Stimulated activated CD8-positive, alpha-beta memory T cell treated with anti-CD3 and anti-CD28 coated beads, Interleukin-7, amount 100 ng/mL, for 4 hours (primary cell): ENCODE measurements at places on chromosomes 2 and 18.

- DNase-seq, result peak; percentile 2
Observed at GRCh38 chr18:8478166-8478967, 130.9 kb upstream of the RAB12 start.

- DNase-seq, result no peak
Observed at GRCh38 chr2:66582104-66582986, 147.4 kb downstream of the MEIS1 start.

DNA sequence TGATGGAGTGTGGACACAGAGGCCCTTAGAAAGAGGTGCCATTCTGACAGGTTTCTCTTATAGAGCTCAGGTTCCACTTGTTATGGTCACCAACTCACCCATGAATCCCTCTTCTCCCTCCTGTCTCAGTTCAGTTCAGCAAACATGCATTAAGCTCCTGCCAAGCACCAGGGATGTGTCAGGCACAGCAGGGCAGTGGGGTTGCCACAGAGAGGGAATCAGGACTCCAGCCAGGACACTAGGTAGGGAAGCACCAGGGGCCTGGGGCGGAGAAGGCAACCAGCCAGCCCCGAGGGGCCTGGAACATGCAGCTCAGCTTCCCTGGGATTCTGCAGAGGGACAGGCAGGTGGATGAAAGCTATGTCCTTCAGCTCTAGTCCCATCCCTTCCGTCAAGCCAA is 44.6 kb downstream of the TOGARAM2 start:
- no peak for DNase-seq

- no peak for DNase-seq
Observed at GRCh38 chr18:60090170-60090569, 190.4 kb downstream of the PMAIP1 start.

GRCh38 chr2:17717666-17718065 is 35.9 kb downstream of the SMC6 start:
- DNase-seq, result no peak

DNA sequence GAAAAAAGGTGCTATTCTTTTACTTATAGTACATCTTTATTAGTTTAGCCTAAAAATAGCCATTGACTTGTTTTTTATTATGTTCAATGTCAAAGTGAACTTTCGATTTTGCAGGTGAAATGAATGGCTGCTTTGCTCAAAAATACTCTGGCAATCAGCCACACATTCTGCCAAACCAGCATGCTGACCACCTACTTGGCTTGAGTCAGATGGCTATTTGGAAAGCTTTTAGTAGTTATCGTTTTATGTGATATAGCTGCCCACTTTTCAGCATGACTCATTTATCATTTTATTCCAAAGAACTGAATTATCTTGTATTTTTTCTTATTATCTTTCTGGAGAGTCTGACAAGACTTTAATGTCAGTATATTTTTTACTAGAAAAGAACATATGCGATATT is 1615.8 kb upstream of the TMEFF2 start:
- DNase-seq, result no peak

GRCh38 chr2:222261504-222261903 is 37.3 kb downstream of the PAX3 start:
- no peak for DNase-seq

DNA sequence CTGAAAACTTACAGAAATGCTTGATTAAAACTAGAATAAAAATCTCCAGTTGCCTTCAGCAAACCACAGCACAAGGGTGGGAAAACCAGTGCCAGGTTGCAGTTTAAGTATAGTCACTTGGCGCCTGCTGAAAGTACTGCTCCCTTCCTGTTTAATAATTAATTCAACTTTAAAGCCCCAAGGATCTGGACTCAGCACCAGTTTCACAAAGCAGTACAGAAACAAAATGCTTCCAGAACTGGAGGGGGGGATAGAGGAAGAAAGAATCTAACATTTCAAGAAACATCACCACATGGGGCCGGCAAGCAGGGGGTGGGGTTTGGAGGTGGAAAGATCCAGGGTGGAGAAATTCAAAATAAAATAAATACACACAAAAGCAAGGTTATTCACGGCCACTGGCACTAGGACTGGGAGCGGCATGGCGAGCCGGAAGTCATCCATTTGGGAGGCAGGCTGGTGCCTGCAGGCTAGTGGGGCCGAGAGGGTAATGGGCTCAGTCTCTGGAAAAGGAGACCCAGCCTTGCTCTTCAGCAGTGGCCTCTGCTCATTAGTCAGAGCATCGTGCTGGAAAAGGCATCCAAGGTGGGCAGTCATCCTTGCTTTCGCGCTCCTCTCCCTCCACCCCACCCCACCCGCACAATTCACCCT is 85.8 kb downstream of the POU3F3 start:
- no peak for DNase-seq

- peak; percentile 23 for DNase-seq
Observed at GRCh38 chr2:71157124-71157793, 26.8 kb downstream of the MPHOSPH10 start.

DNA sequence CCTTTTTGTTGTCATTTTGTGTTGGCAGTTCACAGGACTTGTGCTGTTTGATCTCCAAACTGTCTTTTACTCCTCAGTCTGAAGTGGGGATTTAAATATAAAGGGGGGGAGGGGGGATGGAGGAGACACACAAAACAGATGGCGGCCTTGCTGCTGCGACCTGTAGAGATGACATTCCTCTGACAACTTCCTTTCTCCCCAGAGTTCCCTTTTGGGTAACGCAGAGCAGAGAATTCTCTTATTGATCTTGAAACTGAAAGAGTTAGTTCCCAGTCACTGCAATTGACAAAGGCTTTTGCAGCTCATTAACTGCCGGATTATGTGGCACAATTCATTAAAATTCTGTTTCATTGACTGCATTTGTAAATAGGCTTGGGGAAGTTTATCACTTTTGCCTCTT is 279.3 kb downstream of the TSN start:
- no peak for DNase-seq

DNA sequence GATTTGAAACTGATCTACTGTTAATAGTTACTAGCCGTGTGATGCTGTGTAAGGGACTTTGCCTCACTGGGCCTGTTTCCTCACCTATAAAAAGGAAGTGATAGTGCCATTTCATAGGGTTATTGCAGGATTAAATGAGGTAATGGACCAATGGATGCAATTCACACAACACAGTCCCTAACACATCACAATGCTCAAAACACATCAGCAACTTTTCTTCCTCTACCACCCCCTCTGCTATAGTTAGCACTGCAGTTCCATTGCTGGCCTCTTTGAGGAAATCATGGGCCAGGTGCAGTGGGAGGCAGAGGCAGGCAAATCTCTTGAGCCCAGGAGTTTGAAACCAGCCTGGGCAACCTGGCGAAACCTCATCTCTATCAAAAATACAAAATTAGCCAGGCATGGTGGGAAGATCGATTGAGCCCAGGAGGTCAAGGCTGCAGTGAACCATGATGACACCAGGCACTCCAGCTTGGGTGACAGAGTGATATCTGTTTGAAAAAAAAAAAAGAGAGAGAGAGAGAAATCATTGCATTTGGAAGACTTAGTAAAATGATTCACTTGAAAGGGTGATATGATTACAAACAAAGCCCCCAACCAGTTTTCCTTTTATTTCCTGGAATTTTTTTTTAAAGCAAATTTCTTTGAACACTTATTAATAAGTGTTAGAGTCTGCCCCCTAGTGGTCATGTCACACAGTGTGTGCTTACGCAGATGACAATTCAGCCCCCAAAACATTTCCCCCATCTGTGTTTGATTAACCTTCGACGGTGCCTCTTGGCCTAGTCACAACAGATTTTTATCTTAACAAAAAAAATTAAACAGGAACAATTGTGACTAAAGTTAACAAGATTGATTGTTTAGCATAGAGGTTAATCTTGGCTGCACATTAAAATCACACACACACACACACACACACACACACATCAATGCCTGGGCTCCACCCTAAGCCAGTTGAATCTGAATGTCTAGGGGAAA is 88.6 kb upstream of the BCL11A start:
- no peak for DNase-seq

- no peak for DNase-seq
Observed at GRCh38 chr2:217878915-217879590, 123.7 kb downstream of the TNS1 start.

- no peak for DNase-seq
Observed at GRCh38 chr2:221075203-221075602, 496.9 kb downstream of the EPHA4 start.

- DNase-seq, result no peak
Observed at GRCh38 chr2:29238497-29238896, 123.3 kb downstream of the CLIP4 start.

DNA sequence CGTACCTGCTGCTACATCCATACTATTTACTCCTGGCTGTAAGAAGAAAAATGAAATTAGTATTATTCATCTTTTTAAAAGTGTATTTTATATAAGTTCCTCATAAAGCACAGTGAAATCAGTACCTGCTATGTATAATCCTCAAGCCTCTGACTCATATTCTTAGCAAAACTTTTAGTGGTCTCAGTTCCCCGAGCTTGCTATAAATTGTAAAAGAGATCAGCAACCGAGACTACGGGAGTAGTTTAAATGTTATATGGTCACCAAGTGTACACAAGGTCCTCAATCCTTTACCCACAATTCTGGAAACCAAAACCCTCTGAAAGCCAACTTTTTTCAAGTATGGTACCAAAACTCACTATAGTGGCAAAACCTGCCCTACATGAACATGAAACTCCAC is 24.2 kb downstream of the PRPF40A start:
- DNase-seq, result no peak

DNA sequence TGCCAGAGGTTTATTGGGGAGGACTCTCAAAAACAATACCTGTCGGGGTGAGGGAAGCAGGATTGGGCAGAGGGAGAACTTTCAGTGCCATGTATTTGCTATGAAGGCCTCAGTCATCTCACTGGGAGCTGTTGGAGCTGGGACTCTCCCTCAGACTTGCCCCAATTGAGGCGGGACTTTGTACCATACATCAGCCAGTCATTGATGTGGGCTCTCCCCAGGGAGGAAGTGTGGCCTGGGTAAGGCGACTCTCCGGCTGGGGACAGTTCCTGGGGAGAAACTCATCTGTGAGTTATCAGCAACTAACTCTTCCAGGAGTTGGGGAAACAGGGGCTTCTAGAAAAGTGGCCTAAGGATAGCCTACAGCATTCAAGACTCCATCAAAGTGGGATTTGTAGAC is 66.5 kb downstream of the FTCDNL1 start:
- DNase-seq, result no peak

- no peak for DNase-seq
Observed at GRCh38 chr2:48527226-48527885, 2.6 kb upstream of the STON1 start.

DNA sequence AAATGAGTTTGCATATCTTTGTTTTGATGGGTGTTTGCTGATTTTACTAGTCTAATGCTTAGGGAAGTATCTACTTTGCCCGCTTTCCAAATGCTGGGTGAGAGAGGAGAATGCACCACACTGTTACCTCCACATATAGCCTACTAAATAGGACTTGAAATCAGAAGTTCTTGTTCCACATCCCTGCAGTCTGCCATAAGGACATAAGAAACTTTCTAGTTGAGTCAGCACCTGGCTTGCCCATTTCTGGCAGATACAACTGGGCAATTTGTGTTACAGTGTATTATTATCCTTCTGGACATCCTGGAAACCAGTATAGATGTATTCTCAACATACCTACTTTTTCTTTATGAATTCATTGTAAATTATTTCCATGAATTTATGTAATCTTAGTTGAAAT is 29.5 kb downstream of the ANXA4 start:
- no peak for DNase-seq

GRCh38 chr2:60596411-60596810 is 43.0 kb upstream of the BCL11A start:
- DNase-seq, result no peak

GRCh38 chr18:24976502-24976901 is 375.5 kb downstream of the ZNF521 start:
- DNase-seq, result no peak

GRCh38 chr2:238063414-238064189 is 2.8 kb downstream of the SCLY start:
- DNase-seq, result no peak

GRCh38 chr2:178227187-178227586 is 32.9 kb downstream of the OSBPL6 start:
- DNase-seq, result no peak

DNA sequence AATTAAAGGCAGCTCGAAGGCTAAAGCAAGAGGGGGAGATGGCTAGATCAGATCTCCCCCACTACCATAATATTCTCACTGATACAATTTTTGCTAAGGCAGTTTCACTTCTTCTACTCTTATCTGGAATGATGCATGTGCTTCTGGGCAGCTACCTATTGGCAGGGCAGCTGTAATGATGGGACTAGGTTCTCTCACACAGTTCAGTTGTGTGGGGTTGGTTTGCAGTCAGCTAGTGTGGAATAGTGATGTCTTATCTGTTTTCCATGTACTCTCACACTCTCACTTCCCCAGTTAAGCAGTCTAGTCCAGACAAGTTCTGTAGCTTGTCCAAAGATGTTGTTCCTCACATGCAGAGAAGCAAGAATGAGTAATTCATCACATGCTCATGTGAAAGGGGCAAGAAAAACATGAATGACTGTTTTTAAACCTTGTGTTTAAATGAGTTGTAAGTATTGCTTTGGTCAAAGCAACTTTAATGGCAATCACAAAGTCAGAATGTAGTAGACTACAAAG is 836.1 kb downstream of the CBLN2 start:
- no peak for DNase-seq

GRCh38 chr2:108385411-108386071 is 7.8 kb downstream of the SULT1C4 start:
- DNase-seq, result no peak

GRCh38 chr2:141906678-141907077 is 224.1 kb downstream of the LRP1B start:
- DNase-seq, result no peak

DNA sequence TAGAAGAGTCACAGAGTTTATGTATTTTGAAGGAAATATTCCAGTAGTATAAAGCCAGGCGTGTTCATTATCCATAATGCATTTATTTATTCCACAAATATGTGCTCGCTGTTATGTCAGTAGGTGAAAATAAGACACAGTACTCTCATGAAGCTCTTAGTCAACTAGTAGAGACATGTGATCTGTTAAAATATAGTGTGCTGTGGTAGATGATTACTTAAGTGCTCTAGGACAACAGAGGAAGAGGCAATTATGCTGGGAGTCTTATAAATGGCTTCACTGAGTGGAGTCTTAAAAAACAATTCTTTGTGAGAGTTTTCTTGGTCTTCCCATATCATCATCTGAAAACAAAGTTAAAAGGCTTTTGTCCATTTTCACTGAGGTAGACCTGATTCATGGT is 457.3 kb downstream of the XIRP2 start:
- DNase-seq, result no peak
